ENCODE measurements at places on chromosomes 16 and 17. TPM values are rescaled to one million over a fixed set of nuclear protein-coding genes. Genes with fewer than 3 reads are reported as not detected.

GRCh38 chr16:76303637-76304314 is 26.6 kb downstream of the CNTNAP4 start:
- no peak for DNase-seq

DNA sequence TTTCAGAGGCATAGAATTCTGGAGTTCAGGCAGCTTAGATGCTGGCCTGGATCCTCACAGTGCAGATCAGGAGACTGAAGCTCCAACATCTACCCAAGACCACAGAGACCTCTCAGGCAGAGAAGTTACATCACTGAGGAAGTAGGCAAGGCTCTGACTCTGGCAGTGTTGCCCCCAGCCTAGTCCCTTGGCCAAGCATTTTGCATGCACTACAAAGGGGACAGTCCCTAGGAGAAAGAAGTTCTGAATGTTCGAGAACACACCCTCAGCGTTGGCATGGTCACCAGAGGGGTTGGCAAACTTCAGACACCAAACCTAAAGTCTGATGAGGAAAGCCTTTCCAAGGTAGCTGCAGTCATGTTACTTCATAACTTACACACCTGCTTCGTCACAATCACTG is 2.5 kb downstream of the RANBP10 start:
- no peak for DNase-seq

The CD300E gene
- 0.11 TPM for polyA plus RNA-seq

The CMTM2 gene
- 0.28 TPM for polyA plus RNA-seq

Data from right renal cortex interstitium (tissue), 3 donors.